ENCODE measurements at places on chromosomes 7 and 10. TPM values are rescaled to one million over a fixed set of nuclear protein-coding genes. Genes with fewer than 3 reads are reported as not detected.

GRCh38 chr10:51643734-51644133 lies 55.7 kb downstream of the CSTF2T start:
- H3K4me1 ChIP-seq: no peaks in the 10 kb centered on the region
- no peaks in the 10 kb centered on the region for H3K27me3 ChIP-seq
- no peak overlapping the region for H3K4me3 ChIP-seq
- no peaks in the 10 kb centered on the region for H3K36me3 ChIP-seq
- H3K27ac ChIP-seq: no peak overlapping the region

GRCh38 chr7:25382869-25383268 lies 154.6 kb upstream of the NPVF start:
- H3K36me3 ChIP-seq: no peaks in the 10 kb centered on the region
- H3K27me3 ChIP-seq: no peaks in the 10 kb centered on the region
- no peak overlapping the region for H3K4me3 ChIP-seq

DNA sequence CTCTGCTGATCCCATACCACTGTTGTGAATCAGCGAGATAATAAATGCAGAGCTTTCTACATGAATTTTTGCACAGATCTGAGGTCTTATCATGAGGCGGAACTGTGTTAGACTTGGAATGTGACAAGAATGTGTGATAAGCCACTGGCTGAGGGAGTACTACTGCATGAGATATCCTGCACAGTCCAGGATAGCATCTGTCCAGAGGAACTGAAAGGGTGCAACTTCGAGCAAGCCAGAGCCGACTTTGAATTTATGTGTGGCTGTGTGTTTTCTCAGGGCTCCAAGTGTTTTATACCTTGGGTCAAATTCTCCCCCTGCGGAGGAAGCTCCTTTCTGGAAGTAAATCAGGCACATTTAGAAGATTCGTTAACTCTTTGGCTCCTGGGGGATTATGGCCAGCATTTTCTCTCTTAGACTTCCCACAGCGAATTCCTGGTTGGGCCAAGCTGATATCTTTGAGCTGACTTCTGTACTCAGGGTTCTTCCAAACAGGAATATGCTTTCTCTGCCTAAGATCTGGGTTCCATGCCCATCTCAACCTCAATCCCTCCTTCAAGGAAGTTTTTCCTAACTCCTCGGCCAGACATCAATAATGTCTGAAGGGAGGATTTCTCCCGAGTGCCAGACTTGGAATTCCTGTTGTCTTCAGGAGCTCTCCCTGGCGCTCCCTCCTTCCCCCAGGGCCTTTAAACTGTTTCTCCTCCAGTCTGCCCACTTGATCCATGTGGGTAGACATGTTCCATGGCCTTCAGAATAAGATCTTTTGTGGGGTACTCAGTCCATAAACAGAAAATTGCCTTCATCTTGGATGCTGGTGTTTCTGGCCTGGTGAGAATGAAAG lies 2.5 kb upstream of the MEST start:
- DNase-seq: no peak
- peaks cover 15% of the 10 kb centered on the region for H3K4me1 ChIP-seq
- H3K27ac ChIP-seq: no peak overlapping the region

DNA sequence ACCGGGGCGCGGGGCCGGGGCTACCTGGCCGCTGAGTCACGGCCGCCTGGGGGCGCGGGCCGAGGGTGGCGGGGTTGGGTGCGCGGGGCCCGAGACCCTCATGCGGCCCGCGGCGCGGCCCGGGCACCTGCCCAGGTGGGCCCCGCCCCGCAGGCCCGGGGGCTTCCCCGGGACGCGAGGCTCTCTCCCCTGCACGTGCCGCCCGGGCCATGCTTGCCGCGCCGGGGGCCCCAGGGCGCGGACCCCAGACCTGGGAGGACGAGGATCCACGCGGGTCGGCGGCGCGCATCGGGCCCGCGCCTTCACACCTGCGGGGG lies 402 bp downstream of the MAFK start:
- DNase-seq: no peak
- H3K27ac ChIP-seq: no peak overlapping the region
- H3K27me3 ChIP-seq: no peaks in the 10 kb centered on the region
- no peaks in the 10 kb centered on the region for H3K36me3 ChIP-seq
- peaks cover 27% of the 10 kb centered on the region for H3K4me1 ChIP-seq

The WDR37 gene
- 10.5 TPM for total RNA-seq

The TNRC18 gene
- total RNA-seq: 8.6 TPM

The ARL4A gene
- total RNA-seq: 31.5 TPM

The NOS3 gene
- 4.4 TPM for total RNA-seq
